NCI-H1417 treated with DMSO at 0.1 percent for 48 hours (cell line): ENCODE measurements at places on chromosomes 12 and 14.

DNA sequence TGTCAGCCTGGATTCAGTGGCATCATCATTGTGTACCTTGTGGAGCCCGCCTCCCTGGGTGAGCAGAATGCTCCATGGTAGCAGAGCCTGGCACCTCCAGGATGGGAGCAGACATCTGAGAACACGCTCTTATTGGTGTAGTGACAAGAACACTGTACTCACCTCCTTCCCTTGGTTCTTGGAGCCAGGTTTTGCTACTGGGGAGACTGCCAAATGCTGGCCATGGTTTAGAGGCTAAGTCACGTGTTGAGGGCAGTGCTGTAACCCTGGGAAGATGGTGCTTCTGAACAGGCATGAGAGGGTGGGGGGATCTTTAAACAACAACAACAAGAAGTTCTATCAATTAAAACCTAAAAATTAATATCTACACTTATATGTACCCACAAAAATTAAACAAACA is 47.6 kb upstream of the ASPG start:
- DNase-seq: no peak

GRCh38 chr12:18967814-18968213 is 161.7 kb upstream of the PLEKHA5 start:
- no peak for DNase-seq

DNA sequence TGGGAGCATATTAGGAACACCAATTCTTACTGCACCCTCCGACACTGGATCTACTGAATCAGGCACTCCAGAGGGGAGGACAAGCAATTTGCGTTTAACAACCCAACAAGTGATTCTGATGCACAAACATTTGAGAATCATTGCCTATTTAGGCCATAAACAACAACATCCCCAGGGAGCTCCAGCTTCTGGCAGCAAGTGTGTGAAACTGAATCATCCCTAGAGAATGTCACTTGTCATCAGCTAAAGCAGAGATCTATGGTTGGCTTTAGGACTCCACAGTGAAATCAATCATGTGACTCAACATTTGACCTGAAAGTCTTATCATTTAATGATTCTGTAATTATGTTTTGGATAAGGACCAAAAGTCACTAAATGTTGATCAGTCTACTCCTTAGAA is 505.0 kb upstream of the FLRT2 start:
- no peak for DNase-seq

DNA sequence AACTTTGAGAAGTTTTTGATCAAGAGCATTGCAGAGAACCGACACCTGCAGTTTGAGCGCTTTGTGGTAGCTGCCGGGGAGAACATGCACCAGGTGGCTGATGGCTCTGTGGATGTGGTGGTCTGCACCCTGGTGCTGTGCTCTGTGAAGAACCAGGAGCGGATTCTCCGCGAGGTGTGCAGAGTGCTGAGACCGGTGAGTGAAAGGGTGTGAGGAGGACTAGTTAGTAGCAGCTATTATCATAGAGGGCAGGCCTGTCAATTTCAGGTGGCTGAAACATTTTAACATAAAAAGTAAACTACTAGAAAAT is 27.0 kb upstream of the HIGD1C start:
- no peak for DNase-seq

- DNase-seq: no peak
These were observed 458.0 kb upstream of the ATP2B1 start for GRCh38 chr12:90166671-90167070.

- no peak for DNase-seq
These were observed 63.9 kb downstream of the EFCAB11 start for GRCh38 chr14:89890589-89890988.

- no peak for DNase-seq
These were observed 624.9 kb upstream of the FOXG1 start for GRCh38 chr14:28141662-28142061.

DNA sequence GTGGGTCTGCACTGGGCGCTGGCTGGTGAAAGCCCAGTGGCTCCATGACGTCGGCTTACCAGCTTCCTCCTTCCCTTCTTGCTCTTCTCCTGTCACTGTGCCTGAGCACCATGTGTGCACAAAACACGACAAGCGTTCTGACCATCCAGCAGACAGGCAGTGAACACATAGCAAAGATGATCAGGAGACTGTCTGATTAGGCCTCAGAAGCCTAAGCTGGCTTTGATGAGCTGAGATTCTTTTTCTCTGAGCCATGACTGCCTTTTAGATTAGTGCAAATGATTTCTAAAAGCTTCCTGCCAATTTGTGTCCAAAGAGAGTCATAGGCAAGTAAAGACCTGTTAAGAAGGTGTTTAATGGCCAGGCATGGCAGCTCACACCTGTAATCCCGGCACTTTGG is 83.1 kb downstream of the AACS start:
- DNase-seq: no peak
